ENCODE measurements at places on chromosomes 6 and 20.

- no peak for DNase-seq
Observed at GRCh38 chr20:63297371-63297781, 4.4 kb downstream of the COL20A1 start.

DNA sequence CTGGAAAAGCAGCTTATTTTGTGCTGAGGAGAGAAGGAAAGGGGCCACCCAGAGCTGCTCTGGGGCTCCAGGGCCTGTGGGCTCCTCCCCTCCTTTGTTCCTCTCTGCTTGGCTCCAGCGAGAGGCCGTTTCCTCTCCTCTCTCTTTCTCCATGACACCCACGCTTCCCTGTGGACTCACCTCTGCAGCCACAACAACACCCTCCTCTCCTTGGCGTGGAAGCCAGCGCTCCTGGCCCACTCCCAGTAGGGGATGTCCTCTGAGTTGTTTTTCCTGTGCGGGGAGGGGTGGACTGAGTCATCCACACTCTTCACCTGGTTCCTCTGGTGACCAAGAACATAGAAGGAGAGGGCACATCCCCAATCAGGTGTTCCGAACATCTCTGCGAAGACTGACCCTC lies 4.9 kb upstream of the CDSN start:
- DNase-seq, result no peak

GRCh38 chr6:135226537-135226936 lies 45.4 kb downstream of the MYB start:
- DNase-seq, result no peak

GRCh38 chr6:6256886-6257285 lies 63.6 kb downstream of the F13A1 start:
- DNase-seq, result no peak

DNA sequence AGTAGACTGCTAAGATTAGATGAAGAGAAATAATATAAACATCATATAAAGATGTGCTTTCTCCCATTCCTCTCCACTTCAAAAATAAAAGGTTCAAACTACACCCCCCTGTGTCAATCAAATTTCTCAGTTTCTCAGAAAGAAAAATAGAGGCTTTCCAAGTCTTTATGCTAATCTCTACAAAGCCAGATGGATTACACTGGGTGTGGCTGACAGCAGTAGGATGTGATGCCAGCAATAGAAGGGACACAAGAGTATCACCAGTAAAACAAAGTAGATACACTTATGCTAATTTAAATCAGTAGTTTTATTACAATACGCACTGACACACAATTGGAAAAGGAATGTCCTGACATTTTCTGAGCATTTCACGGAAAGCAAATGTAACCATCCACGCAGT lies 353.4 kb downstream of the RNGTT start:
- DNase-seq, result no peak

- no peak for DNase-seq
Observed at GRCh38 chr6:78618970-78619369, 248.4 kb upstream of the IRAK1BP1 start.

- DNase-seq, result no peak
Observed at GRCh38 chr6:4466261-4466660, 309.9 kb upstream of the CDYL start.
